Activated CD4-positive, alpha-beta T cell treated with anti-CD3 and anti-CD28 coated beads, Interleukin-2, amount 10 ng/mL, durations not matched to agents 24 days and 14 days (primary cell): ENCODE measurements at places on chromosomes 2 and 18. TPM values are rescaled to one million over a fixed set of nuclear protein-coding genes. Genes with fewer than 3 reads are reported as not detected.

DNA sequence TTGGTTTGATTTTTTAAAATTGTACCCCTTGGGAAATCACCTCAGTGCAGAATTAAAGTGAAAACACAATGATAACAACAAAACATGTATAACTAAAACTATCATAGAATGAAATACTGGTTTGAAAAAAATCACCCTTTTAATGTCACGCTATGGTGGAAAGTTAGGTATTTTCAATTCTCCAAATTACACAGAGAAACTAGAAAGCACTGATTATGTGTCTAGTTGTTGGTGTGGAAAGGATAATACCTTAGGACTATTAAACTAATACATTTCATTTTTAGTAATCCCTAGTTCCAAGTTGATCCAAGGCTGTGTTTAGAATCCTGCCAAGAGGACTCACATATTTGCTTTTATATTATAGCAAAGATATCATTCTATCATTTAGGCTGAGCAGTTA is 71.2 kb downstream of the NUP35 start:
- DNase-seq = no peak

GRCh38 chr2:172293952-172294351 is 133.4 kb upstream of the ITGA6 start:
- no peak for DNase-seq

VAMP8 gene
- 90.9 and 91.3 TPM in 2 replicates for total RNA-seq

TMBIM1 gene
- total RNA-seq = 62.6 and 63.1 TPM in 2 replicates

MPV17 gene
- 86.8 and 89.1 TPM in 2 replicates for total RNA-seq

- DNase-seq = no peak
Observed at GRCh38 chr2:234464291-234464645, 32.6 kb downstream of the ARL4C start.

- DNase-seq = no peak
Observed at GRCh38 chr18:58042826-58043490, 1.1 kb upstream of the NEDD4L start.

UGT1A7 gene
- not detected in 2 replicates for total RNA-seq

CMPK2 gene
- 6.4 and 6.9 TPM in 2 replicates for total RNA-seq

HOXD12 gene
- total RNA-seq = not detected in 2 replicates

- no peak for DNase-seq
Observed at GRCh38 chr2:134098321-134098720, 155.6 kb upstream of the MGAT5 start.

DNA sequence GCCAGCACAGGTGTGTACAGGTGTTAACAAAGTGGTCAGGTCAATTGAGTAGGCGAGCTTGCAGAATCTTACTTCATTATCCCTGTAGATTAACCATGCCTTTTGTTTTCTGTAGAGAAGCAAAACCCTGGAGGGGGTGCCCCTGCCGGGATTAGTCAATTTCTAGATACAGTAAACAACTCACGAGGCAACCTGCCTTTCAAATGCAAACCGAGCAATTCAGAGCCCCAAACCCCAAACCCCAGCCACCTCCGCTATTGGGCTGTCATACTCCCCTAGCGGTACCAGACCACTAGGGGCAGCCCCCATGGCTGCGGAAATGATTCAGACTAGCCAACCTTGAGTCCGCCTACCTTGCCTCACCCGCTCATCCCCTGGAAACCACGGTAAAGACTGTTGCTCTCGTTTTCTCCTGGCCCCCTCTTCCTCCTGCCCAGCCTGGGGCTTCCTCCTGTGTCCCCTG is 61.4 kb upstream of the KIF5C start:
- DNase-seq = peak; percentile 85

DNA sequence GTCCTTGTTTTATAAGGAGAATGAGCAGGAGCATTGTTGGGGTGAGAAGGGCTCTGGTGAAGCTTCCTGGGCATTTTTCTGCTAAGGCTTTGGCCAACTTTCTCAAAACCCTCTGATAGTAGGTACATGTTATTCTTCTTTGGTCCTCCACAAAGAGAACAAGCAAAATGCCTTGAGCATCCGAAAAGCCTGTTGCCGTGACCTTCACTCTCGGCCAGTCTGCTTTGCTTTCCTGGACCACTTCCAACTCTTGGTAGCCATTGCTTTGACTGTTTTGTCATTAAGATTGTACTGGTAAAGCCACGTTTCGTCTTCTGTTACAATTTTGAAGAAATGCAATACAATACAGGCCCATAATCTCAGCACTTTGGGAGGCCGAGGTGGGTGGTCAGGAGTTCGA is 27.4 kb upstream of the ALLC start:
- no peak for DNase-seq

GRCh38 chr2:82730811-82731210 is 1728.3 kb downstream of the SUCLG1 start:
- no peak for DNase-seq

GRCh38 chr2:18406219-18406618 is 154.2 kb downstream of the RDH14 start:
- no peak for DNase-seq

ANKRD62 gene
- not detected in 2 replicates for total RNA-seq

GRCh38 chr2:3631851-3632659 is 25.9 kb upstream of the ALLC start:
- no peak for DNase-seq

- peak; percentile 59 for DNase-seq
Observed at GRCh38 chr2:150485114-150485870, 2.2 kb downstream of the RND3 start.

DNA sequence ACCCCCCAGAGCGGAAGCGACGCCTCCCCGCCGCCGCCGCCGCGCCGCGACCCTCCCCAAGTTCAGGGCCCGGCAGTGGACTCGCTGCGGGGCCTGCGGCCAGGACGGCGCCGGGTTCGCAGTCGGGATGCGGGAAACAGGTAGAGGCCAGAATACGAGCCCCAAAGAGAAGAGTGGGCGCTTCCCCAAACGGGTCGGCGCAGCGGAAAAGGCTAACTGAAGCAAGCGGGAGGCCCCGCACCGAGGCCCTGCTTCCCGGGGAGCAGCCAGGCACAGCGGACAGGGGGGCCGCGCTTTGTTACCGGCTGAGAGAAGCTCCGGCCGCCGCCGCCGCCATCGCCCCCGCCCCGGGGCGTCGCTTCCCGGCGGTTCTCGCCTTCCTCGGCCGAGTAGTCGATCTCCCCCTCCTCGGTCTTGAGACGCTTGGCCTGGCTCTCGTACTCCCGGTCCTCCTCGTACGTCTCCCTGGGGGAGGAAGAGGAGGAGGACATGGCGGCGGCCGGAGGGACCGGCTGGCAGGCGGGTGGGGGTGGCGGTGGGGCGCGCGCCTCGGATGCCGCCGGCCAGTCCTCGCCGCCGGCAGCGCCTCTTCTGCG is 494 bp downstream of the HNRNPLL start:
- DNase-seq = peak; percentile 84

- DNase-seq = no peak
Observed at GRCh38 chr2:30113617-30114293, 33.1 kb upstream of the YPEL5 start.
